ENCODE measurements at places on chromosomes 4 and X.
A peak's percentile ranks its signal among the peaks of the same experiment; 100 is the strongest.

- no peak for DNase-seq
Measured at GRCh38 chr4:189204616-189205015, 736.1 kb upstream of the FRG1 start.

GRCh38 chr4:174349156-174349555 lies 65.4 kb downstream of the CEP44 start:
- DNase-seq: no peak

DNA sequence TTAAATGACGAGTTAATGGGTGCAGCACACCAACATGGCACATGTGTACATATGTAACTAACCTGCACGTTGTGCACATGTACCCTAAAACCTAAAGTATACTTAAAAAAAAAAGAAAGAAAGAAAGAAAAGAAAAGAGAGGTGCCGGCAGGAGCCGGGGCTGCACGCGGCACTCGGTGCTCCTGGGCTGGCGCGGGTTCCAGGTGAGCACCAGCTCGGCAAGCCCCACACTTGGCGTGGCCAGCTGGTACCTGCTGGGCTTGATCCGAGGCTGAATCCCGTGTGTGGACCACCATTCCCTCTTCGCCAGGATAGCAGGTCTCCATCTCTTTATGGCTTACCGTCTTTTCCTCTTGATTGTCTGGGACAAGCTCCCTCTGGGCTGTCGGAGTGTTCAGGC lies 17.9 kb upstream of the HERC6 start:
- no peak for DNase-seq

- no peak for DNase-seq
Measured at GRCh38 chrX:120736989-120737388, 107.1 kb upstream of the C1GALT1C1 start.

- DNase-seq: no peak
Measured at GRCh38 chr4:110132816-110133719, 65.3 kb downstream of the ELOVL6 start.

DNA sequence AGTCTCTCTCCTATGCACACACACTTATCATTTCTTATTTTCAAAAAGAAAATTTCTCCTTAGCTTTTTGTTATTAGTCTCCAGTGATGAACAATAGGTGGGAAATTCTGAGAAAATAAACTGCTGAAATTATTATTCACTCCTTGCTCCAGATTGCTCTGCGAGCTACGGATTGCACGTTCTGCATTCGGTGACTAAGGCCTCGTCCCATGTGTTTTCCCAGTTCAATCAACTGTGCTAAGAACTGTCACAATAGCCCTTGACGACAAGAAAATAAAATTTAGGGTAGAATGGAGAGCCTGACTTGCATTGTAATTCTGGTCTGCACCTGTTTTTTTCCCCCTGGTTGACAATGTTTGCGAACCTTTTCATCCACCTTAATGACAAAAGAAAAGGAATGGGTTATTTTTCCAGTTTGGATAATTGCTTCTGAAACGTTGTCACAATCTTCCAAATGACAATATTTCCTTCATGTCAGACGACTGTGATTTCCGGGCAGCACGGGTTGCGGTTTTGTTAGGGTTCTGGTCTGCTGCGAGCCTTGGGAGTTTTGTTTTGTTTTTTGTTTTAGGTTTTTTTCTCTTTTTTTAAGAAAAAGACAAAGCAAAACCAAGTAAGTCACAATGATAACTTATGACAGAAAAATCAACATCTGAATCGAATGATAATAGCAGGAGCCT lies 124.5 kb upstream of the NOCT start:
- DNase-seq: peak; percentile 86

GRCh38 chr4:148068065-148068911 lies 336.4 kb downstream of the ARHGAP10 start:
- no peak for DNase-seq

DNA sequence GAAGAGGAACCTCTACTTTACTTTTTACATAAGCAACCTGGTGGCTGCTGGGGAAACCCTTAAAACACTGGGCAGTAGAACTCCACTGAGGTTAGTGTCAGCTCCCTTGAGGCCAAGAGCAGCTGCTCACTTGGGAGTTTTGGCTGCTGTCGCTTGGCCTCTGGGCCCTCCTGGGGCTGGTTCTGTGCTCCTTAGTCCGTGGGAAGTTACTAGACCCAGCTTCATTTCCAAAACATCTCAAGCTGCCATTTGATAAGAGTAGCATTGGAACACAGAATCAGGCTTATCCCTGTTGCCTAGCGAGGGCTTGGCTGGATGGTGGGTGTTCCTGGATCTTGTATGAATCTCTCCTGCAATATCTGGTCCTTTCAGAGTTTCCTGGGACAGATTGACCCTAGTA lies 26.1 kb downstream of the RNF4 start:
- no peak for DNase-seq

DNA sequence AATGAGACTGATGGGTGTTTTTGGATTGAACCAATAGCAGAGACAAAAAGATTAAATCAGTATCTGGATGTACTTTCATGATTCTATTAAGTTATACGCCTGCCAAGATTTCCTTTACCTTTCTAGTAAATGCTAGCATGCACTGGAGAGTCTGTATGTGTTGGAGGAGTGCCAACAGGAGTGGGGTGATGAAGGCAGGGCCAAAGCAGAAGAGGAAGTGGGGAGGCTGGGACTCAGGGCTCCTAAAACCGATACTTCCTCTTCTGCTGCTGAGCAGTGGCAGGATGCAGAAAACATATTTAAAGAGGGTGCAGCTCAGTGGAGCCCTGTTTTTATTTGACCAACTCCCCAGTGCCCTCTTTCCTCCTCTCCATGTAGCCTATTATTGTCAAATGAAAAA lies 5.6 kb downstream of the CYSLTR1 start:
- no peak for DNase-seq

DNA sequence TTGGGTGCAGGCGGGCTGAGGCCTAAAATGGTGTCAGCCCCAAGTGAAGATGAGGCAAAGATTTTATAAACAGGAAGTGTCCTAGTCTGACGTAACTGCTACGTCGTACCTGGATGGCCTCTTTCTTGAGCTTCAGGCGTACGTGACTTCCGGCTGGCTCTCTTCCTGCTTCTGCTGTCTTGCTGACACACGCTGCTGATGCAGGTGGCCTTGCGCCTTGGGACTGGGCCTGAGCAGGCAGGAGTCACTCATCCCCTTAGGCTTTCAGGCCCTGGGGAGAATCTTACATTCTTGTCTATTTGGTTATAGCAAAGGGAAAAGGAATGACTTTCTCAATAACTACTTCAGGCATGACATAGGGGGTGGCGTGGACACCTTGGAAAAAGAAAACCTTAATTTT lies 20.1 kb upstream of the ABRAXAS1 start:
- DNase-seq: no peak

- no peak for DNase-seq
Measured at GRCh38 chr4:64903986-64904385, 494.7 kb upstream of the TECRL start.

DNA sequence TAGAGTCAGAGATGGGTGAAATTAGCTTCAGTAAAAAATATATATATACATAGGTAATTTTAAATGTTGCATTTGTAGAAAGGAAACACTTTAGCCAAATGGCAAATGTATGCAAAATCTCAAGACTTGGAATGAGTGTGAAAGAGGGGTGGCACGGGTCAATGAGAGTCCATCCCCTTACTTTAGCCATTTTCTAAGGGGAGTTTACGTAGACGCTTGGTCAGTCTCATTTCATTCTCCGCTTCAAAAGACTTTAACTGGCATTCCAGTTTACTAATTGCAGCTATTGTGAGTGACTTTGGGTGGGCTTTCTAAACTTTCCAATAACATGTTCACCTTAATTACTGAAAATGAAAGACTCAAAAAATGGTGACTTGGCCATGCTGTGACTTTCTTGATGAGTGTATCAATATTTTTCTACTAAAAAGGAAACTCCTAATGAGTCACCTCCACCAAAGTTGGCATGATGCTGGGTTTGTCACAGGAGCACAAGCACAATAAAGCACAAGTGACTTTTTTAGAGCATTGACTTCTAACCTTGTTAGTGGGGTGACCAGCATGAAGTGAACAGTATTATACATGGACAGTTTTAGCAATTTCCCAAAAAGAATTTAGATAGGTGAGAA lies 356.0 kb upstream of the RASGEF1B start:
- DNase-seq: no peak

DNA sequence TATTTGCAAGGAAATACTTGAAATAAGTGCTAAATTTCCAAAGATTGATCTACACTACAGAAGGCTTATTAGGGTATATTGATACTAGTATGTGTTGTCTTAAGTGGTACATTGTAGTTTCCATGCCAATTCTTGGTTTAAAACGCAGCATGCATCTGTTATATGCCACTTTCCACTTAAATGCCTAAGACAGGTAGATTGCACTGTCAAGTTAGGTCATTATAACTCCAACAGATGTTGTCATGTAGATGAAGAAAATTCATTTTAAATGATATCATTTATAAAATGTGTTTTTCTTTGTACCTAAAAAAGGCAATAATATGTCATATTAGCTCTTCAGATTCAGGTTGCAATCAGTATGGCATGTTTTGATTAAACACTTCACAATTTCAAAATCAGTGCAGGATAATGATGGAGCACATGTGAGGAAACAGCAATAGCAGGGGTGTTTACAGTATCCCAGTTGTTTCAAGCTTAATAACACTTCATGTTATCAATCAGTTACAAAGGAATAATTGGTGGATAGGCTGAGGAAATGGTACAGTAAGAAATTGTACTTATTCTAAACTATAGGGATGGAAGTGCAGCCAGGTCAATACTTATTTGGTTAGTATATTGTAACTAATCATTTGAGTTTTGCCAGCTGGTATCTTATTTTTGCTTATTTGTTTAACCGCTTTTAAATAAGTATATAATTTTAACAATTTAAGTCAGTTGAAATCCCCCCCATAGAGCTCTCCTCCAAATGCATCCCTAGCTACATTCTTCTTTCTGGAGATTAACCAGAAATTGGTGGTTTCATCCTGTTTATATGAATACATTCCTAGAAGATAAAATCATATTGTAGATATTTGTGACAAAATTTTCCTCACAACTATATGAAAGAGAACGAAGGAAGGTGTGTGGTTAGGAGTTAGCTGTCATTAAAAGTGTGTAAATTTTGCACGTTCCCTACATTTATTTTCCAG lies 454.4 kb upstream of the ATOH1 start:
- no peak for DNase-seq

DNA sequence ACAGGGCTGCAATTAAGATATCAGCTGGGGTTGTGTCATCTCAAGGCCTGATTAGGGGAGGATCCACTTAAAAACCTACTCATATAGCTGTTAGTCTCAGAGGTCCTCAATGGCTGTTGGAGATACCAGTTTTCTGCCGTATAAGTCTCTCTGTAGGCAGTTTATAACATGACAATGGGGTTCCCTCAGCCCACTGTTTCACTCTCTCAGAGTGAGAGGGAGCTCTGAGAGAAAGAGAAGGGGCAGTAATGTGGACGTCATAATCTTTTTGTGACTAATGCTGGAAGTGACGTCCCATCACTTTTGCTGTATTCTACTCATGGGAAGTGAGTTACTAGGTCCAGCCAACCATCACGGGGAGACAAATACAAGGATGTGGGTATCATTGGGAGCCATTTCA lies 70.3 kb downstream of the STIM2 start:
- no peak for DNase-seq

GRCh38 chrX:107713543-107714205 lies 61.9 kb downstream of the TSC22D3 start:
- DNase-seq: no peak

- no peak for DNase-seq
Measured at GRCh38 chr4:182250446-182250845, 7.2 kb downstream of the TENM3 start.

DNA sequence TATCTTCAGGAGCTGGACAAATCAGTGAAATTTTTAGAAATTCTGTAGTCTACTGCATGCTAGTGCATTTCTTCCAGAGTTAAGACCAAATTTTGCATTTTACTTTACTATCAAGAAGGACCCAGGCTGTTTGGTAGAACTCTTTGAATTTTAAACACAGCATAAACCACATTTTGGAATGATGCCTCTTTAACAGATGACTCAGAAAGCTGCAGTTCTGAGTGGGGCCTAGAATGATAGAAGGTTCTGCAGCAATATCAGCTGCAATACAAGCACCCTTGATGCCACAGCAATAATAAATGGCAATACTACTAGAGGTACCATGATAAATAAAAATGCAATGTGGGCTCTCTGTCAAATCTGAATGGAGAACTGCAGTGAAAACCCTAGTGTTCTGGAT lies 198.7 kb downstream of the TMA16 start:
- DNase-seq: no peak

- no peak for DNase-seq
Measured at GRCh38 chrX:135629342-135629741, 84.1 kb upstream of the CT45A1 start.

GRCh38 chr4:41098093-41099048 lies 116.0 kb downstream of the APBB2 start:
- no peak for DNase-seq

- DNase-seq: no peak
Measured at GRCh38 chr4:3386526-3386925, 55.2 kb upstream of the HGFAC start.

DNA sequence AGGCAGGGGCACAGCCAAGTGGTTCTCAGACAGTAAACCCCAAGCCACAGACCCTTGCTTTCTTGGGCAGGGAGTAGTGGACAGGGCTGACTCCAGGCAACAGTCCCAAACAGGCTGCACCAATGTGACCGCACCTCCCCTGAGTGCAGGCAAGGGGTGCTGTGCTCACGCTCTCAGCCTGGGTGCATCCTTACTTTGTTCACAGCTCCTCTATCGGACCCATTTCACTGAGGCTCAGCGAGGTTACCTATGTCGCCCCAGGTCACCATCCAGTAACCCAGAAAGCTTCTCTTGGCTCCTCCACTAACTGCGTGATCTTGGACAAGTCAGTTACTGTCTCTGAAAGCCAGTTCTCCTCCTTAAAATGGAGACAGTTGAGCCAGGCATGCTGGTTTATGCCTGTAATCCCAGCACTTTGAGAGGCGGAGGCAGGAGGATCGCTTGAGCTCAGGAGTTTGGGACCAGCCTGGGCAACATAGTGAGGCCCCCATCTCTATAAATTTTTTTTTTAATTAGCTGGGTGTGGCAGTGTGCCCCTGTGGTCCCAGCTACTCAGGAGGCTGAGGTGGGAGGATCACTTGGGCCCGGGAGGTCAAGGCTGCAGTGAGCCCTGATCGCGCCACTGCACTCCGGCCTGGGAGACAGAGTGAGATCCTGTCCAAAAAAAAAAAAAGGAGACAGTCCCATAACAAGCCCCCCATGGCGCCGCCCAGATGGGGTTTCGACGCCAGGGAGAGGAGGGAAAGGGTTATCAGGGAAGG lies 823 bp upstream of the MAN2B2 start:
- no peak for DNase-seq

- no peak for DNase-seq
Measured at GRCh38 chr4:142405021-142405694, 440.9 kb downstream of the INPP4B start.

All from NCI-H2081 treated with DMSO at 0.1 percent for 48 hours (cell line).